ENCODE measurements at places on chromosomes 7 and 10.

DNA sequence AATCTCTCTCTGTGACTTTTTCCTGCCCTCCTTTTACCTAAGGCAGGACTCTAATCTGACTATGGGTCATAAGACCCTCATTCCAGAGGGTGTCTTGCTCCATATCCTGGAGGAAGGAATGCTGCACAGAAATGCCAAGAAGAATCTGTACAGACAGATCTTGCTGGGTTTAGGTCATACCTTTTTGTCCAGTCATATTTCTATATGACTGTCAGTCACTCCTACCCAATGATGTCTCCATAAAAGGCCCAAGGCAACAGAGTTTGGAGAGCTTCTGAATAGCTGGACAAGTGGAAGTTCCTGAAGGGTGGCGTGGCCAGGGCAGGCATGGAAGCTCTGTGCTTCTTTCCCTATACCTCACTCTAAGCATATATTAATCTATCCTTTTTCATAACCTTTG, 47.5 kb downstream of the FEZF1 start:
- no peak for DNase-seq

GRCh38 chr10:102431452-102432124, 786 bp downstream of the CUEDC2 start:
- no peak for DNase-seq

GRCh38 chr10:53606981-53607380, 834.4 kb upstream of the MBL2 start:
- DNase-seq: no peak

DNA sequence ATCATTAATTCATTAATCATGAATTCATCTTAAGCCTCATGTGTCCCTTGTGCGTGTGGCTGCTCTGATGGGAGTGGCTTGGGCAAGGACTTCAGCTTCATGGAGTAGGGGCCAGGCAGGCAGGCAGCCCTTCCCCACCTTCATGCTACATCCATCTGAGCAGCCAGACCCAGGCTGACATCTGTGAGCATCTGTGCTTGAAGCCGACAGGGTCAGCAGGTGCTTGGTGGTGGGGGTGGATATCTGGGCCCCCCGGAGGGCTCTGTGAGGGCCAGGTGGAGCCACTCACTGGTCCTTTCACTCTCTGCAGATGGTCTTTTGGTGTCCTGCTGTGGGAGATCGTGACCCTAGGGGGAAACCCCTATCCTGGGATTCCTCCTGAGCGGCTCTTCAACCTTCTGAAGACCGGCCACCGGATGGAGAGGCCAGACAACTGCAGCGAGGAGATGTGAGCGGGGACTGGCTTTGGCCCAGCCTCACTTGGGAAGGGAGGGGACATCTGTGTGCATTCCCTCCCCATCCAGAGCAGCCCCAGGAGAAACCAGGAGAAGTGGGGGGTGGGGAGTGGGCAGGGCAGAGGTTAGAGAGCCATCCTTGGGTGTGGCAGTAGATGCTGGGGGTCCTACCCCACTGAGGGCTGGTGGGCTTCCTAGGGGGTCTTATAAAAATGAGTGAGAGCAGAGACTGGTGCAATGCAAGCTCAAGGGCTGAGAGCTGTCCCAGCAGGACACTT, 14.7 kb upstream of the CSGALNACT2 start:
- no peak for DNase-seq

DNA sequence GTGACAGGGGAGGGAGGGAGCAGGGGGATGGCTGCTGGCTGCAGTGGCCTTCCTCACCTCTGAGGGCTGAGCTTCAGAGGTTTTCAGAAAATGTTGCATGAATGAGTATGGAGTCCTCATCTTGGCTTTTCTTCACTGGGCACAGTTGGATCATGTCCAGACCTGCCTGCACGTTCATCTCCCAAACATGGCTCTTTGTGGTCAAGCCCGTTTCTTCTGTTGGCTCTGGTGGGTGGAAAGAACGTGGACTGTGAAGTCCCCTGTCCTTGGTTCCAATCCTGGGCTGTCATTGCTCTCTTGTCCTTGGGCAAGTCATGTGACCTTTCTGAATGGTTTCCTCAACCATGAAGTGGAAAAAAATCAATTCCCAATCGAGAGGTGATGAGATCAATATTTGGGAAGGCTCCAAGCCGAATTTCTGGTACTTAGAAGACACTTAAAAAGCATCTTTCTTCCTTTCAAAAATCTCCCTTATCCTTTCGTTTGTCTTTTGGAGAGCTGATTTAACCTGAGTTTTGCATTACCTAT, 34.5 kb downstream of the TSPAN14 start:
- DNase-seq: no peak

DNA sequence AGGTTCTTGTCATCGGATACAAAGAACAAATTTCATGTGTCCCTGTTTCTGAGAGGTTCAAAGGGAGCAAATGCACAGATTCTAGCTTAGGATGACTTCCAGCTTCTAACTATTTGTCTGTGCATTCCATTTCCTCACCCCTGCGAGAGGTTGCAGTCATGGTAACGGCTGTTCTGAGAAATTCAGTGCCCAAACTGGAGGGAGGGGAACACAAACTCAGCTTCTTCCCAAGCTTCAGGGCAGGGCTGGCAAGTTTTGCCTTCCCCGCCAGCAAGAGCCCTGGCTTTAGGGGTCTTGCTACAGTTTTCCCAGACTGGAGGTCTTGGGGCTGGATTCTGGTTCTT, 11.1 kb downstream of the FAS start:
- DNase-seq: no peak

GRCh38 chr10:6095810-6096570, 7.2 kb downstream of the RBM17 start:
- no peak for DNase-seq
